ENCODE measurements at places on chromosomes 4 and X. TPM values are rescaled to one million over a fixed set of nuclear protein-coding genes. Genes with fewer than 3 reads are reported as not detected.

GRCh38 chr4:78606530-78607095 lies 55.0 kb downstream of the ANXA3 start:
- H3K4me1 ChIP-seq: peaks cover 7% of the 10 kb centered on the region
- no peaks in the 10 kb centered on the region for H3K36me3 ChIP-seq
- no peak for DNase-seq

GRCh38 chr4:107315584-107315983 lies 279.5 kb upstream of the DKK2 start:
- DNase-seq: no peak
- H3K4me3 ChIP-seq: no peak overlapping the region
- H3K27me3 ChIP-seq: no peaks in the 10 kb centered on the region

Gene PTTG2
- 0.40 TPM for total RNA-seq

GRCh38 chr4:89868276-89868675 lies 26.4 kb upstream of the MMRN1 start:
- no peaks in the 10 kb centered on the region for H3K4me1 ChIP-seq
- no peak for DNase-seq
- no peak overlapping the region for H3K27ac ChIP-seq
- H3K4me3 ChIP-seq: no peak overlapping the region
- H3K36me3 ChIP-seq: no peaks in the 10 kb centered on the region

GRCh38 chr4:108155373-108155772 lies 13.4 kb downstream of the LEF1 start:
- no peak overlapping the region for H3K4me3 ChIP-seq
- H3K36me3 ChIP-seq: no peaks in the 10 kb centered on the region
- H3K4me1 ChIP-seq: no peaks in the 10 kb centered on the region
- no peaks in the 10 kb centered on the region for H3K27me3 ChIP-seq

Gene ADH7
- total RNA-seq: not detected

GRCh38 chr4:27861381-27861787 lies 1000.7 kb downstream of the STIM2 start:
- no peak for DNase-seq
- H3K4me3 ChIP-seq: no peak overlapping the region
- no peaks in the 10 kb centered on the region for H3K27me3 ChIP-seq
- H3K4me1 ChIP-seq: no peaks in the 10 kb centered on the region
- H3K36me3 ChIP-seq: no peaks in the 10 kb centered on the region

- peaks cover 1% of the 10 kb centered on the region for H3K36me3 ChIP-seq
- H3K27ac ChIP-seq: no peak overlapping the region
- peaks cover 10% of the 10 kb centered on the region for H3K4me1 ChIP-seq
Observed at GRCh38 chrX:19624739-19625138, 109.4 kb upstream of the MAP3K15 start.

- peaks cover 18% of the 10 kb centered on the region for H3K27me3 ChIP-seq
- H3K4me1 ChIP-seq: peaks cover 4% of the 10 kb centered on the region
- no peaks in the 10 kb centered on the region for H3K36me3 ChIP-seq
- no peak overlapping the region for H3K4me3 ChIP-seq
- no peak overlapping the region for H3K27ac ChIP-seq
Observed at GRCh38 chr4:150079081-150079581, 886 bp downstream of the DCLK2 start.

DNA sequence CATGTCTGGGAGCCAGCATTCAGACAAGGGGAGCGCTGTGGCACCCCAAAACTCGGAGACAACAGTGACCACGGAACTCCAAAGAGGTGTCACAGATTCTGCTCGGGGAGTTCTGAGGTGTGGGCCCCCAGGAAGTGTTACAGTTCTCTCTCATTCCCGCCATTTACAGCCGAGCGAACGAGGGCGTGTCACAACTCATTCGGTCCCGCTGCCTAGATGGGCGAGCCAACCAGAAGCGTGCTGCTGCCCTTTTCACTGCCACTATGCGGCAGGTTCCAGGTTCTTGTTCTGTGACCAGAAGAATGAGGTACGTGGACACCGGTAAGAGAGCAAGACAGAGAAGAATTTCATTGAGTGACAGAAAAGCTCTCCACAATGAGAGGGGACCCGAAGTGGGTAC lies 1370.6 kb upstream of the AGA start:
- H3K4me3 ChIP-seq: no peak overlapping the region
- no peaks in the 10 kb centered on the region for H3K27me3 ChIP-seq
- no peak for DNase-seq
- H3K36me3 ChIP-seq: no peaks in the 10 kb centered on the region
- no peak overlapping the region for H3K27ac ChIP-seq
- no peaks in the 10 kb centered on the region for H3K4me1 ChIP-seq

Data from GM12878 (cell line).